Kidney (tissue), 22 donors: ENCODE measurements at places on chromosomes 4 and X. TPM values are rescaled to one million over a fixed set of nuclear protein-coding genes. Genes with fewer than 3 reads are reported as not detected.
A peak's percentile ranks its signal among the peaks of the same experiment; 100 is the strongest.

The TEX13D gene
- not detected for total RNA-seq

The USP51 gene
- total RNA-seq, result 4.6 TPM

The HTN3 gene
- total RNA-seq, result not detected

The FSTL5 gene
- total RNA-seq, result not detected

The LRRC66 gene
- total RNA-seq, result 0.44 TPM

The VEGFC gene
- total RNA-seq, result 14.3 TPM

The TLR10 gene
- 2.0 TPM for total RNA-seq

The ANOS1 gene
- total RNA-seq, result 2.3 TPM

The NIPAL1 gene
- total RNA-seq, result 6.9 TPM

The SPANXA1 gene
- total RNA-seq, result not detected

DNA sequence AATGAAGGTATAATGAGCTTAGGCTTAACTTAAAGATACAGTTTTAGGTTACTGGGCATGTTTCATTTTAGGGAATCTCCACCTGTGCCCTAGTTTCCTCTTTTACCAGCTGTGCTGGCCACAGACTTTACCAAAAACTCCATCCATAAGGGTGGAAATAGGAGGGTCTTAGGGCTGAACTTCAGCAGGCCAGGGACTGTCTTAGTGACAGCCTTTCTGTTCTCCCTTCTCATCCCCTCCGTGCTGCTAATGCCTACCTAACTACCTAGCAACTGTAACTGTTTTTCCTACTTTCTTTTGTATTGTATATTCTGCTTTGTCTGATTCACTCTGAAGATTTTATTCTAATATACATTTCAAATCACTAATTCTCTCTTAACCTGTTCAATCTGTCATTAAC is 1375.3 kb downstream of the PCDH18 start:
- DNase-seq, result no peak

DNA sequence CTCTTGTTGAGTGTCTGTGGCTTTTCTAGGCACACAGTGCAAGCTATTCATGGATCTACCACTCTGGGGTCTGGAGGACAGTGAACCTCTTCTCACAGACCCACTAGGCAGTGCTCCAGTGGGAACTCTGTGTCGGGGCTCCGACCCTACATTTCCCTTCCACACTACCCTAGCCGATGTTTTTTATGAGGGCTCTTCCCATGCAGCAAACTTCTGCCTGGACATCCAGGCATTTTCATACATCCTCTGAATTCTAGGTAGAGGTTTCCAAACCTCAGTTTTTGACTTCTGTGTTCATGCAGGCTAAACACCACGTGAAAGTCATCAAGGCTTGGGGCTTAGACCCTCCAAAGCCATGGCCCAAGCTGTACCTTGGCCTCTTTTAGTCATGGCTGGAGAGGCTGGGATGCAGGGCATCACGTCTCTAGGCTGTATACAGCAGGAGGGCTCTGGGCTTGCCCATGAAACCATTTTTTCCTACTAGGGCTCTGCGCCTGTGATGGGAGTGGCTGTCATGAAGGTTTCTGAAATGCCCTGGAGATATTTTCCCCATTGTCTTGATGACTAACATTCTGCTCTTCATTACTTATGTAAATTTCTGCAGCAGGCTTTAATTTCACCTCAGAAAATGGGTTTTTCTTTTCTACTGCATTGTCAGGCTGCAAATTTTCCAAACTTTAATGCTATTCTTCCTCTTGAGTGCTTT is 249.8 kb upstream of the CPEB2 start:
- no peak for DNase-seq

DNA sequence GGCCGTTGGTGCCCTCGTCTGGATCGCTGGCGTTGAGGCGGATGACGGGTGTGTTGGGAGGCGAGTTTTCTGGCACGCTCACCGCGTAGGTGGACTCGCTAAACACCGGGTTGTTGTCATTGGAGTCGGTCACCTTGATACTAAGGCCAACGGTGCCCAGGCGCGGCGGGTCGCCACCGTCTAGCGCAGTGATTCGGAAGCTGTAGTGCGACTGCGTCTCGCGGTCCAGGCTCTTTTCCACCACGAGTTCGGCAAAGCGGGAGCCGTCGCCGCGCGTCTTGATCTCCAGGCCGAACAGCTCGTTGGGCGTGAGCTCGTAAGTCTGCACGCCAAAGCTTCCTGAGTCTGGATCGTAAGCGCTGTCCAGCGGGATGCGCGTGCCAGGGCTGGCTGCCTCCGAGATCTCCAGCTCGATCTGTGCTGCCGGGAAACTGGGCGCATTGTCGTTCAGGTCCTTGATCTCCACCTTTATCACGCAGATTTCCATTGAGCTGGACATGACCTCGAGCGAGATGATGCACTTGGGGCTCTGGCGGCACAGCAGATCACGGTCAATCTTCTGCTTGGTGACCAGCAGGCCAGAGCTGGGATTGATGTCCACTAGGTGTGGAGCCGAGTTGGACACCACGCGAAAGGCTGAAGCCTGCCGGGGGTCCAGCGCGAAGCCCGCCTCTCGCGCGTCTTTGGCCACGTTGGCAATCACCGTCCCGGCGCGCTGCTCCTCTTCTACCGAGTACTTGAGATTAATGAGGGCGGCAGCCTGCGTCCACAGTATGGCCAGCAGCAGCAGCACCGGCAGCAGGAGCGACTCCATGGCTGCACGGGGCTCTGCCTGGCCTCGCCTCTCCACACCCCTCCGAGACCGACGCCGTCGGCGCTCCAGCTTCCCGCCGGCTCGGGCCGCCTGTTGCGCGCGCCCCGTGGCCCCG is 2.0 kb downstream of the PCDH19 start:
- DNase-seq, result peak; percentile 42

GRCh38 chr4:2259541-2260343 is 2.2 kb downstream of the MXD4 start:
- DNase-seq, result no peak

DNA sequence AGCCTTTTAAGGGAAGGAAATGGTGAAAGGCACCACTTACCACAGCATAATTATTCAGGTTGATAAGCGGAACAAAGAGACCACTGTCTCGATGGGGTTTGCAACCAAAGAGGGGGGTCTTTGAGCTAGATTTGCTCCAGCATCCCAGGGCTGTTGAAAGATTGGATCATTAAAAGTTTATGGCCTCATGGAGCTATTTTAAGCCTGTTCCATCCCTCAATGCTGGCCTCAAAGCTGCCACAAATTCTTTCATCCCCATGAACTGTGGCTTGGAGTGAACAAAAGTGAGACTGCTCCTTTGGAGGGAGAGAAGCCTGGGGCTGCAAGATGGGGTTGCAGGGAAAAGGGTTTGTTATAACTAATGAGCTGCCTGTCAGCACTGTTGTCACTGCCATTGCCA is 209.8 kb downstream of the RTL9 start:
- DNase-seq, result peak; percentile 0

DNA sequence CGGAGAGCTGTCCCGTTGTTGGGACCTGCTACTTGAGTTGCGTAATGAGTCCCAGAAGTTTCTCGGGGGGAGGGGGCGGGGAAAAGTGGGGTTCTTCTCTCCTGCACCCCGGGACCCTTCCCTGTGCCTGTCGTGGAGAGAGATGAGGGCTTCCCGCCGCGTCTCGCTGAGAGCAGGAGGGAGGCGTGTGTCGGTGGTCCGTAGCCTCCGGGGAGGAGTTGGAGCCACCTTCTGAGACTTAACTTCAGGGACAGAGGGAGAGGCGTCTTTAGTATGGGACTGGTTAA is 698 bp downstream of the AFF1 start:
- DNase-seq, result no peak

DNA sequence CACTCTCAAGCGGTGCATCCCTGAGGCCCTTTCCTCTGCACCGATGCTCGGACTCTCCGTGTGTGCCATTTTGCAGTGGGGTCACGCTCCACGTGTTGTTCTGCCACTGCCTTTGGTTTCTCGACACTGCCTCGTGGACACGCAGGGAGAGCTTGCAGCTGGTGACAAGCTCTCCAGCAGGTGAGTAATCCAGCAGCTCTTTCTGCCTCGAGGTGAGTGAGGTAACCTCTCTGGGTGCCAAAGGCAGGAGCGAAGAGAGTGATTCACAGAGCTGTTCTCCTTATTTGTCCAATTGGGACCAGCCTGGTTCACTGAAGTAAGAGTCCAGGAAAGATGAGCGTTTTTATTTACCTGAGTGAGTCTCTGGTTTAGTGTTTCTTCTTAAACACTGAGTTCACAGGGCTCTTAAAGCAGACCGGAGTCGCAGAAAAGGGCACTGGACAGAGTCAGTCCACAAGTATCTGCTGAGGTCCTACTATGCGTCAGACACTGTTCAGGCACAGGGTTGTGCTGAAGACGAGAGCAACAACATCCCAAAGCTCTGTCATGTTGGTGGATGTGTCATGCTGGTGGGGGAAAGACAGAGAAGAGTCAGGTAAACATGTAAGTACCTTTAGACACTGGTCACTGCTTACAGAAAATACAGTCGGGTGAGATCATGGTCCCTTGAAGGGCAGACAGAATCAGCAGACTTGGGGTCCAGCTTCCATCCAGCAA is 61.8 kb downstream of the FHDC1 start:
- DNase-seq, result no peak

GRCh38 chr4:113112338-113112978 is 63.0 kb downstream of the ANK2 start:
- DNase-seq, result peak; percentile 25

DNA sequence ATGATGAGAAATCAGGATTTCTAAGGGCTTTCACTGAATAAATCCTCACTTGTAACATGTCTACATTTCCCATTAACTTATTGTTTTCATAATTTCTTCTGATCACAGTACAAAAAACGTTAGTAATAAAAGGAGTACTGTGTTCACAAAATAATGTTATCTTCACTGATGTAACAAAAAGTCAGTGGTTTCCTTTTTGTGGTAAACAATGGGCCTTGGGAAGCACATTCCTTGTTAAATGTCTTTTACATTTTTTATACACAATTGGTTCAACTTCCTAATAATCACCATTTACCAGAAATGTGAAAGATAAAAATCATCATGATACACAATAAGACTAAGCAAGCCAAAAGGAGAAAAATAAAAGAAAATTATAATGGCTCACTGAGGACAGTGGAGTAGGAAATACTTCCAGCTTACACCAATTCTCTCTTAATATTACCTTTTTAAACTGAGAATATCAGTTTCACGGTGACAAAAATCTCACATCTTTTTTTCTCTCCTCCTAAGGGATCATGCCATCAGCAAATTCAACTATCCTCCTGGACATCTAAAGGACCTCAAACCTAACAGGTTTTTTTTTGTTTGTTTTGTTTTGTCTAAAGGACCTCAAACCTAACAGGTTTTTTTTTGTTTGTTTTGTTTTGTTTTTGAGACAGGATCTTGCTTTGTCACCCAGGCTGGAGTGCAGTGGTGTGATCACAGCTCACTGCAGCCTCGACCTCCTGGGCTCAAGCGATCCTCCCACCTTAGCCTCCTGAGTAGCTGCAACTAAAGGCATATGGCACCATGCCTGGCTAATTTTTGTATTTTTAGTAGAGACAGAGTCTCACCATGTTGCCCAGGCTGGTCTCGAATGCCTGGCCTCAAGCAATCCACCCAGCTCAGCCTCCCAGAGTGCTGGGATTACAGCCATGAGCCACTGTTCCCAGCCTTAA is 57.3 kb downstream of the FRYL start:
- DNase-seq, result no peak

- no peak for DNase-seq
These were observed 26.1 kb upstream of the TMEM154 start for GRCh38 chr4:152705903-152706302.

- no peak for DNase-seq
These were observed 587.1 kb upstream of the CPEB2 start for GRCh38 chr4:14415146-14415545.

DNA sequence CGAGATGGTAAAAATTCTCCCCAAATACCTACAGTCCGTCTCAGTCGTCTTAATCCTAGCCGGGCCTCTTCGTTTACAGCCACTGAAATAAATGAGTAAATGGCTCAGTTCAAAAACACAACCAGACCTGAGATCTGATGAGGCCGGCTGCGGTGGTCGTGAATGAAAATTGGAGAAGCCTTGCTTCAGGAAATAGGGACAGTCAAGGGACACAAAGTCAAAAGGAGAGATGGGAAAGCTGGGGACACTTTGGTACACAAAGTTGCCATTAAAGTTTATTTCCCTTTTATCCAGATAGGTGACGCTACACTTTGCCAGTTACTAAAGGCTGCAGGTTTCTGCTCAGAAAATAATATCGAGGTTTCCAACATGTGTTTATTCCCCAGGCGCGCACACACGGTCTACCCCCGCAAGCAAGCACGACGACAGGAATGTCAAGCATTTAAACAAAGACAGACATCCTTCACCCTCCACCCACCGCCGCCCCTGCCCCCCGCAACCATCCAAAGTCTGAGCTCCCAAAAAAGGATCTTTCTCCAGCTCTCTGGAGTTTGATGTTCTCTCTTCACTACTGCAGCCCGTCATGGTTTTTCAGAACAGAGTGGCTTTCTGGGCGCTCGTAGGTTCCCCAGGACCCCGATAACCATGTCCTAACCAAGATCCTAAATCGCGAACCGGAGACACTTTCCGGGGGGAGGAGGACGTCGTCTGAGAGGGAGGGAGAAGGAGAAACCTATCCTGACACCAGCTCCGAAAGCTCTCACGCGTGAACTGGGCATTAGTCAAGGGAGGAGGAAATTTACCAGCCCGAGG is 1.3 kb upstream of the PCDH7 start:
- peak; percentile 22 for DNase-seq

DNA sequence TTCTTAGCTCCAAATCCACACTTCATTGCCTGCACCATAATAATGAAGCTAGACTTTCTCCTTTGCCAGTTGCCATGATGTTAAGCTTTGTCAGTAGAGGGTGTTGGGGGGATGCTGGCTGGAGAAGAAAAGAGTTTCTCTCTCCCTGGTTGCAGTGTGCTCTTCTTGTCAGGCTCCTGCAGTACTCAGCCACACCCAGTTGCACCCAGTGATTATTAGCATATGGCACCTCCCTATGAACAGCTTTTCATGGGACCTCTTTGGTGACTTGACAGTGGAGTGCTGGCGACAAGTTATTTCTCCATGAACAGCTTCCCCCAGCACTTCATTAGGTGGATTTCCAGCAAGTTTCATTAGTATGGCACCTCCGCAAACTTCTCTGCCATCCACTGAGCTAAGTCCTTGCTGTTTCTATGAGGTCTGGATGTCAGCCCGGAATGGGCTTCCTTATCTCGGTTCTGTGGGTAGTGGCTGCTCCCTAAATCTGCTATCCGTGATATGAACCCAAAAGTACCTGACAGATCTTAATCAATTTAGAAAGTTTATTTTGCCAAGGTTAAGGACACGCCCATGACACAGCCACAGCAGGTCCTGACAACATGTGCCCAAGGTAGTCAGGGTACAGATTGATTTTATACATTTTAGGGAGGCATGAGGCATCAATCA is 18.8 kb upstream of the OTUD4 start:
- no peak for DNase-seq

DNA sequence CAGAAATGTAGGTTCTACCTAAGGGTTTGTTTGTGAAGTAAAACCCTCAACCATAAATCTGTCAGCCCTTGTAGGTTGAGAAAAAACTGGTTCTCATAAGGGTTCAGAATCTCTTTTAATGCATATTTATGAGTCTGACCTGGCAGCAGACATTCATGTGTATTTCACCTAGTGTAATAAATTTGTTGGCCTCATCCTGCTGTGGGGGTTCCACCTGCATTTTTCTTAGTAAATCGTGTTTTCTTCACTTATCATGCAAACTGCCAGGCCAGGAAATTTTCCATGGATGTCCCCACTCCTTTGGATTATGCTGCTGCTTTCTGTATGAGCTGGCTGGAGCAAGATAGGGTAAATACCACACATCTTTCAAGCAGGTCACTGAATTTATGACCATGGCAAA is 42.4 kb downstream of the KLHL13 start:
- DNase-seq, result no peak
